Hepatic stellate cell (primary cell): ENCODE measurements at places on chromosomes 11 and 22.
A peak's percentile ranks its signal among the peaks of the same experiment; 100 is the strongest.

GRCh38 chr11:36280531-36280930 lies 8.7 kb downstream of the COMMD9 start:
- no peak for DNase-seq

DNA sequence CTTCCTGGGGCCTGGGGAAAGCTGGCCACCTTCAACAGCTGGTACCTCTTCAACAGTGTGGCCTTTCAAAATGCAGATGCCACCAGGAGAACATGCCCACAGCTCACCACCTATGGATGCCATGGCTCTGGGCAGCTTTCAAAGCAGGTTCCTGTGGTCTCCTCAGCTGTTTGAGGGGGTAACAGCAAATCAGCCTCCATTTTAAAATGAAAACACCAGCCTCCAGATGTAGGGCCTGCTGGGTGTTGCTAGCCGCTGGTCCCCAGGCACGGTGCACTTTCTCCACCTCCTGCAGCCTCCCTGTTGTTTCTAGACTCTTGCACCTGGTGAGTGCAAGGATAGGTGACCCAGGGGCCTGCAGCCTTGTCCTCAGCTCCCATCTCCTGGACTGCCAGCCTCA lies 10.0 kb downstream of the CDPF1 start:
- no peak for DNase-seq

DNA sequence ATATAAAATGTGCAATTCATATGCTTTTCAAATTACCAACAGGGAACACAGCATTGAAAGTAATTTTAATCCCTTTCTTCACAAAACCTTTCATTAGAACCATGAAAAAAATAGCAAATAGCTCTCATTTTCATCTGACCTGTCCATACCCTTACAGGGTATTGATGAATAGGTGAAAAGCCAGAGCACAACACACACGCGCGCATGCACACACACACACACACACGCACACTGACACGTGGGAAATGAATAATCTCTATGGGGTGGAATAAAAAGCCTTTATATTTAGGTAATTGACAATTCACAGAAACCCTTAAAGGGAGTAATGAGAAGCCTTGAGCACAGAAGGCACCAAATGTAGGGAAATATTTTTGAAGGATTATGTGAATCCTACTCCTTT lies 76.2 kb upstream of the POU2AF2 start:
- DNase-seq = no peak

DNA sequence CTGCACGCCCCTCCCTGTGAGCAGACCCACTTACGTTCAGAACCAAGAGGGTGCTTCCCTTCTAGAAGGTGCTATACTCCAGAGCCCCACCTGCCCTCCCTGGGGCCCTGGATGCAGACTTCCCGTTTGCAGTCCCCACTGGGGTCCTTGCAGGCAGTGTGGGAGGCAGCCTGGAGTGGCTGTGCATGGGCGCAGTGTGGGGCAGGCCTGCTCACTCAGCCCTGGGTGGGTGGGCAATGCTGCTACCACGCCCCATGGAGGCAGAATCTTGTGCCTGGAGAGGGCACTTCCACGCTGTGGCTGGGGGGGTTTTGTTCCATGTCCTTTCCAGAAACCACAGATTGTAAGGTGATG lies 116.2 kb downstream of the KCNQ1OT1 start:
- no peak for DNase-seq

- DNase-seq = no peak
These were observed 15.3 kb upstream of the ANKK1 start for GRCh38 chr11:113372309-113372708.

GRCh38 chr11:13003736-13004493 lies 5.2 kb upstream of the RASSF10 start:
- DNase-seq = no peak

- peak; percentile 72 for DNase-seq
These were observed 16.9 kb upstream of the KIRREL3 start for GRCh38 chr11:127017482-127017881.

- no peak for DNase-seq
These were observed 46.1 kb downstream of the MYEOV start for GRCh38 chr11:69339983-69340565.

GRCh38 chr11:17230867-17231851 lies 23.4 kb upstream of the PIK3C2A start:
- no peak for DNase-seq

- DNase-seq = no peak
These were observed 246.6 kb downstream of the KIRREL3 start for GRCh38 chr11:126753990-126754389.

DNA sequence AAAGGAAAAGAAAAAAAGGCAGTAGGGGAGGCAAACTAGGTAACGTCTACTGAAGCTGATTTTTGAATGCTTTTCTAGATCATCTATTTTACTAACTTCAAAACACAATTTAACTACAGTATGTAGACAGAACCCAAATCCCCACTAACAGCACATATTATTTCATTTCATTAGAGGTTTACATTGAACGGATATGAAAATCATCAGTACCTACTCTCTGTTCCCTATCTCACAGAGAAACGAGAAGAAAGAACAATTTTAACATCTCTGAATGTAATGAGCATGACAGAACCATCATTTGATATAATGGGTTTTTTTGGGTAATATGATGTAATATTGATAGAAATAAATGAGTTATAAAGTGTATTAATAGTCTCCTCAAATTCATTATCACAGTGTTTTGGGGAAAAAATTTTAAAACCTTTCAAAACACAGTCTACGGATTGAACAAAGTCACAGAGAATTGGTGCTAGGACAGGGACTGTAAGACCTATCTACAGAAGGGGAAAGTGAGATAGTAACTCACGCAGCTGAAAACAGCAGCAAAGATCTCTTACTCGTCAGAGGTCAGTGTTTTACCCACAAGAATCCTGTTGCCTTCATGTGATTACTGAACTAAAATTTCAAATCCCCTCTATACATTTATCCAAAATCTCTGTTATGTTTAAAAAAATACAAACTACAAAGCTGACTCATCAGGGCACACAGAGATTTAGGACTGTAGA lies 77.3 kb downstream of the ZBTB44 start:
- no peak for DNase-seq

DNA sequence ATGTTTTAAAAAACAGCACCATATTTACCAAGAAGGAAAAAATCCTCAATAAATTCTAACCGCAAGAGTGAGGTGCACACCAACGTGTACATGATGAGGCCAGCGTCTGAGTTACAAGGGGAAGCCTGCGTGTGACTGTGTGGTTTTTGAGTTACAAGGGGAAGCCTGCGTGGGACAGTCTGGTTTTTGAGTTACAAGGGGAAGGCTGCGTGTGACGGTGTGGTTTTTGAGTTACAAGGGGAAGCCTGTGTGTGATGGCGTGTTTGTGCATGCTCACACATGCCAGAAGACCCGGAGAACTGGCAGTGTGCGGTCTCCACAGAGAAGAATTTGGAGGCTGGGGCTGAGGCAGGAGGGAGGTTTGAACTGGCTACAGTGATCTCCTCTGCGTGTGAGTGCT lies 1376.4 kb downstream of the TBC1D22A start:
- DNase-seq = no peak

- DNase-seq = no peak
These were observed 28.3 kb downstream of the SNU13 start for GRCh38 chr22:41660416-41660815.
